ENCODE measurements at places on chromosomes 1 and 21.

DNA sequence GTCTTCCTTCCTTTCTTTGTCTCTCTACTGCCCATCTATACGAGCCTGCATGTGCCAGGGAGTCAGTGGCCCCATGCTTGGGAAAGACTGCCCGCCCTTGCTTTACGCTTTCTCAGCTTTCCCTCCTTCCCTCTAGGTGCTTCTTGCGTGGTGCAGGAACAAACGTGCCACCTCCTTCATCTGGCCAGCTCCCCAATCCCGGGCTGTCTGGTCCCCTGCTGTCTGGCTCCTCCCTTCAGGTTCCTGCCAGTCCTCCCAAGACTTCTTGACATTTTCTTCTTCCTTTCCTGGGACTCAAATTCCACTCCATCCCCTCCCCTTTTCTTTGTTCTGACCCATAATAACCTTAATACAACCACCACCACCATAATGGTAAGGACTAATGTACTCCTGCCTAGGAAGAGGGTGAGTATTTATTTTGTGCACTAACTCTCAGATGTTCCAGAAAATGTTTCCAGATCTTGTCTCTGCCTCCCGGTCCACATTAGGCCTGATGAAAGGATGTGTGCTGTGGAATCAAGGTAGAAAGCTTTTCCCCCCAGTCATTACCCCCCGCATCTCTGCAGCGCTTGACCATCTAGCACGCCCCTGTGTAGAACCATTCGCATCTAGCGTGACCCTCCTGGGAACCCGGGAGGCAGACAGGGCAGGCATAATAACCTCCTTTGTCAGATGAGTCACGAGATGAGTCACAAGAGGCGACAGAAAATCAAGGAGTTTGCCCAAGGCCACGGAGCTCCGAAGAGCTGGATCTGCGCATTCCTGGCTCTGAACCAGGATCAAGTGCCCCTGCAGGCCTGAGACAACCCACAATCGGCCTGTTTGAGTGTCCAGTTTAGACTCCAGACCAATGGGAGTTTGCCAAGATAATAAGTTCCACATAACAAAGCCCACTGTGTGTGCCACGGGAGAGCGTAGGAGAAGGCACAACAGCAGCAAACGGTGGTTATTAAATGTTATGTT lies 60.1 kb upstream of the NEK2 start:
- ATAC-seq = peak; percentile 90

DNA sequence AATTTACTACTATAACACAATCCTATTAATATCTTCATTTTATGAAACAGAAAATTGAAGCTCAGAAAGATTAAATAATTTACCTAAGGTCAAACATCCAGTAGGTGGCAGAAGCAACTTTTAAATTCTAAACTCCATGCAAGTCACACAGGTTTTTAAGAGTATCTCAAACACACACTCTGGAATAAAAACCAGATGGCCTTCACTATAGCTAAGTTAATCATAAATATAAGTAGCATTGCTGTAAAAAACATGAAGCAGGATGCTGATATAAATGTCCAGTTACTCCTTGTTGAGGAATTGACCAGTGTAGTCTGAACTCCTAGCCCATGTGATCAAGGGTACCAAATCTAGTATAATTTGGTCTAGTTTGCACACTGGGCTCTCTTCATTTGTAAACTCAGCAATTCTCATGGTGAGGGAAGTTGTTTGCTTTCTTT lies 9.4 kb upstream of the FMO3 start:
- peak; percentile 82 for ATAC-seq

GRCh38 chr1:156496211-156496761 lies 4.3 kb downstream of the MEF2D start:
- ATAC-seq = no peak

GRCh38 chr1:39979654-39980053 lies 24.7 kb downstream of the MFSD2A start:
- no peak for ATAC-seq

DNA sequence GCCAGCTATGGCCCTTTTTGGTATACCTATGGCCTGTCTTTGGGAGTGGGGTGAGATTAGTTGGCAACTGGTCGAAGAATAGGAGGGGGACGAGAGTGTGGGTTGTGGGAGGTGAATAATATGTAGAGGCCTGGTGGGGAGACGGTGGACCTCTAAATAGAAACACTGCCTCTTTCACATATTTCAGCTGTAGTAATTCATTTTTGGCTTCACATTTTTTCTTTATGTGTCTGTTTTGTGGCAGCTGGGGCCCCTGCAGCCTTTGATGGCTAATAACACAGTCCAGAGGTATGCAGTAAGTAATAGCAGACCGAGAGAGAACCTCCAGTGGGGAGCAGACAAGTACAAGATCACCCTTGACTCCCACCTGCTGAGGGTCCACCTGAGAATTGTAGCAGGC lies 75.9 kb downstream of the HLX start:
- no peak for ATAC-seq

GRCh38 chr1:21622466-21623315 lies 46.5 kb downstream of the RAP1GAP start:
- no peak for ATAC-seq

DNA sequence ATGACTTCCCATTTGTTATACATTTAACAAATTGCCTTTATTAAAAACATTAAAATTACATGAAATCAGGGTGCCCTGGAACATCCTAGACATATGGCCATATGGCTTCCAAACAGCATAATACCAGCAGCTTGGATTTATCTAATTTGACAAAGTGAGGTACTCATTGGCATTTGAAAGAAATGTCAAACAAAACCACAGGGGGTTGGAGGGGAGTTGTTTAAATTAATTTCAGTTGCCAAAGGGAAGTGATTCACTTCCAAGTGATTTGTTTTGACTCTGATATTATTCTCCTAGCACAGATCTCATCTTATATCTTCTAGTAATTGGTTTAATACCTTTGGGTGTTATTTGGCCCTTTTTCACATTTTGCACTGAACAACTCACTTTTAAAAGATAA lies 24.5 kb upstream of the POU2F1 start:
- no peak for ATAC-seq

- no peak for ATAC-seq
Observed at GRCh38 chr1:174247472-174247871, 88.2 kb downstream of the RABGAP1L start.

DNA sequence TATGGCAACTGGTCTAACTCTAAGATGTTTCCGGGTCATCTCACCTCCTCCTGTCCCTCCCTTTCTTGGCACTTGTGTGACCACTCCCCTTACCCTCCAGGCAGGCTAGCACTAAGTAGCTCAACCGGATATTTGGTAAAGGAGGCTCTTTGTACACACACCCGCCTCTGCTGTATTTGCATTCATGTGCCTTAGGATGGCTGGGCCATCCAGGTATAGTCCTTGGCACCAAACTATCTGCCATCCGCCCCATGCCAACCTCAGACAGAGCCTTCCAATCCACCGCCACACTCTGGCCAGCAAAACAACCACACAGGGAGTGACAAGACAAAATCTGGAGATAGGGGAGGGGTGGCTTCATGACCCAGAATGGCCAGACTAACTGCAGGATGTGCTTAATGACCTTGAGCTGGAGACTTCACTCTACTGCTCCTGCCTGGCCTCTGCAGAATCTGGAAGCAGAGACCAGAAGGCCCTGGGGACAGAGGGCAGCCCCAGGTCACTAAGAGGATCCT lies 59.5 kb downstream of the CDK18 start:
- no peak for ATAC-seq

DNA sequence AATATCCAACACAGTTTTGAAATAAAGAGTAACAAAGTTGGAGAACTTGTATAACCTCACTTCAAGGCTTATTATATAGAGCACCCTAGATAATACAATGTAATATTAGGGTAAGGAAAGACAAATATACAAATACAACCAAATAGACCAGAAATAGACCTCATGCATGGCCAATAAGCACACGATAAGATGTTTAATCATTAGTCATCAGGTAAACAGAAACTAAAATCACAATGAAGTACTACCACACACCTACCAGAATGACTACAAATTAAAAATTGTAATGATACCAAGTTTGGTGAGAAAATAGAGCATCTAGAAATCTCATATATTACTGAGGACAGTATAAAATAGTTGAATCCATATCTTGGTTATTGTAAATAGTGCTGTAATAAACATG lies 20.3 kb upstream of the CTTNBP2NL start:
- ATAC-seq = no peak

DNA sequence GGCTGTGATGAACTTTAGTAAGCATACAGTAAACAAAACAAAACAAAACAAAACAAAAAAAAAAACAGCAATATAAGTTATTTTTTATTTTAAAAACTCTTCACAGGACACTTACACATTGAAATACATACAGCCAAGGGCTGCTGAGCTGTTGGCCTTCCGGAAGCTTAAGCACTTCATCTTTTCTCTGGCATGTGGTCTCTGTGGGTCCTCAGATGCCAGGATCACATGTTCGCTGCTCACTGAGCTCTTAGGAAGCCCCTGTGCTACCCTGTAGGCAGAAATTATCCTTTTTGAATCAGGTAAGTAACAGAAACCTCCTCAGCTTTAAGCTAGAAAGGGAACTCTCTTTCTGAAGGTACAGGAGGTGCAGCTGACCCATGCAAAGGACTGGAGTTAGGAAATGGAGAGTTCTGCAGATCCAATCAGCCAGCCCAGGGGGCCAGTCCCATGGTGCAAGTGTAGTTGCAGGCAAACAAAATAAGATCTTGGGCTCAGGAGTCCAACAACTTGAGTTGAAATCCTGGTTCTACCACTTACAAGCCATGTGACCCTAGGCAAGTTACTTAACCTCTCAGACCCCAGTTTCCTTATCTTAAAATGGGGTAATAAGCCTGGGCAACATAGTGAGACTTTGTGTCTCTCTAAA lies 22.4 kb upstream of the MED18 start:
- ATAC-seq = no peak

DNA sequence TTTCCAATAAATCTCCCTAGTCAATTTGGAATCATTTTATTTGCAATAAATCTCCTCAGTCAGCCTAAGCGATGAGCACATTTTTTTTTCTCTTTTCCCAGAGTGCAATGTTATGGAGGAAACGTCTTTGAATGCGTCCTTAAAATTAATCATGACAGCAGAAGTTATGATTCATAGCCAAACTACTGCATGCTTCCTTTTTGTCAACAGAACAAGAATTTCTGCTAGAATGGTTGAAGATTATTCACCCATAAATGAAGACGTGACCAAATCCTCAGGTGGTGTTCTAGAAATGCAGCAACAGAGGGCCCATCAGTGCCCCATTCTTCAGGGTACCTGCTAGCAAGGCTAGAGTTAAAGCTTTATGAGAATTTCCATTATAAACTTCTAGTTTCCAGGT lies 407.9 kb upstream of the PKN2 start:
- ATAC-seq = peak; percentile 94

DNA sequence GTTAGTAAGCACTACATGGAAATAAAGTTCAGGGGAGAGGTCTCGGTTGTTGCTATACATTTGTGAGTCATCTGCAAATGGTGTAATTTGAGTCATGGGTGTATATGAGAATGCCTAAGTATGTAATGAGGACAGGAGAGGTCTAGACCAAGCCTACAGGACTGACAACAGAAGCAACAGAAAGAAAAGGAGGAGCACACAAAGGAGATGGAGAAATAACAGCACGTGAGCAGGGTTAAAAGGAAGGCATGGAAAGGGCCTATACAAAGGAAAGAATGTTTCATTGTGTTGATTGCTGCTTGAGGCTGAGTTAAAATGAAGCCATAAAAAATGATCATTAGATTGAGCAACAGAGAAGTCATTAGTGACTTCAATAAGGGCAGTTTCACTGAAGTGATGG lies 28.0 kb upstream of the PRKAA2 start:
- no peak for ATAC-seq

- ATAC-seq = no peak
Observed at GRCh38 chr1:232389744-232390143, 240.2 kb downstream of the SIPA1L2 start.

DNA sequence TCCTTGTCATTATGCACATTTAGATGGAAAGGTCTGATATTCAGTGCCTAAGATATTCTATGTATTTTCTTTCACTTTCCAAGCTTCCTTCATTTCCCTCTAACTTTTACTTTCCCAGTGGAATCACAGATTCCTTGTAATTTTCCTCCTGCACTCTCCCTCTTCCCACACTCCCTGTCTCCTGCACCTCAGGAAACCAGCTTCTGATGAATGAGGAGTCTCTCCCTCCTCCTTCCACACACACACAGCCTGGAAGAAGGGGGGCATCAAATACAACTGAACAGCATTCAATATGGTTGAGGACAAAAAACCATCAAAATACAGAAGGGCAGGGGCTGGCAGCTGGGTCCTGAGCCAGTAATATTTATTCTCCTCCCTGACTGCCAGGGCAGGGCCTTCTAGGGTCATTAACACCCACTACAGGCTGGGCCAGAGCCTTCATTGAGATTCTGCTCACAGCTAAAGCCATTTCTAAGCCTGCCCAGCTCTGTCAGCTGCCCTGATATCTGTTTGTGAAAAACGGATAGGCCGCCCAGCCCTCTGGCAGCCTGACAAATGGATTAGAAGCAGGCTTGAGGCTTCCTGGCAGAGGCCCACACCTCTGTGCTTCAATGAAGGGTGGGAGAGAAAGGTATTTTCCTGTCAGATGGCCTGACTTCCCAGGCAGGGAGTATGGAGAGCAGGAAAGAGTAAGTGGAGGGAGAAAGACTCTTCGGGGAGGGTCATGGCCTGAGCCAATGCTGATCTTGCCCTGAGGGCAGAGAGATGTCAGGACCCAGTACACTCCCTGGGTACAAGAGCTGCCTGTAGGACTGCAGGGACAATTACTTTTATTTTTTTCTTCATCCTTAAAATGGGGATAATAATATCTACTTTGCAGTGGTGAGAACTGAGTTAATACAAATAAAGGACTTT lies 138.9 kb upstream of the SPATA6 start:
- ATAC-seq = peak; percentile 33

DNA sequence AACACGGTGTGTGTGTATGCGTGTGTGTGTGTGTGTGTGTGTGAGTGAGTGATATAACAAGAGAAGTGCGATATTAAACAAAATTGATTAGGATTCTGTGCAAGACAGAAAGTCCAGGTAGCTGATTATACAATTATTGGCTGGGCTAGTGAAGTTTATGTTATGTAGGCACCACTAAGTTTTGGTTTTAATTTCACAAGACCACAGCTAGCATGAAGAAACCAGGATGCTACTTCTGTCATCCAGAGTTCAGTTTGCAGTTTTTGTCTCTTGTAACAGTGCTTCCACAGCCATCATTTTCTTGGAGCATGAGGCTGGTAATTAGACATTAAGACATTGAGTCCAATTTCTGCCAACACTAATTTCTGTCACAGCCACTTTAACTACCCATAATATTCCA lies 1590.2 kb upstream of the B3GALT2 start:
- no peak for ATAC-seq

DNA sequence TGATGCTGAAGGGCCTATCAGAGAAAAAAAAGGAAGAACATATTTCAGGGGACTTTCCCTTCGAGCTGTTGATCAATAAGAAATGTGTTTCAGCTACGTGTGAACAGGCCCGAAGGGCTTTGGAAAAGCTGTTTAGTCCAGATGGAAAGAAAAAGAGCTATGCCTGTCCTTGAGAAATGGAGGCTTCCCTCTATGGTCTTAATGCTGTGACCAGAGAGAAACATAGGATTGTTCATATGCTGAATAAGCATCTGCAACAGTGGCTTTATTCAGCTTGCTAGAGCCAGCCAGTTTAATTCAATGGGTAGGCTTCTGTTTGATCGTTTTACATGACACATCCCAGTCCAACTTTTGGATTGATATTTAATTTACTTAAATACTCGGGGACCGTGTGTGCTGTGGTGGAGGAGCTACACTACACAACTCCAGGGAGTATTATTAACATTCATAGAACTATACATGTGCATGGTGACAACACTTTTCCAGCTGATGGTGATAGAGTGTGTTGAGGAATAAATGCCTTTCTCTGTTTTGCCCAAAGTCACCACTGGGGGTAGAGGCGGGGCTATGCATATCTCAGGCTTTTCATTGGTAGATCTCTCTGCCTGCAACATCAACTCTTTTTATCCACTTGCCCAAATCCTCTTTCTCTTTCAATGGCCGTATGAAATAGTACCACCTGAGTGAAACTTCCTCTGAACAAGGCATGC lies 106.7 kb upstream of the C8B start:
- peak; percentile 71 for ATAC-seq
